HCT116 (cell line): ENCODE measurements at places on chromosomes 7 and 10. TPM values are rescaled to one million over a fixed set of nuclear protein-coding genes. Genes with fewer than 3 reads are reported as not detected.

Gene NPC1L1
- 0.15 TPM for total RNA-seq

DNA sequence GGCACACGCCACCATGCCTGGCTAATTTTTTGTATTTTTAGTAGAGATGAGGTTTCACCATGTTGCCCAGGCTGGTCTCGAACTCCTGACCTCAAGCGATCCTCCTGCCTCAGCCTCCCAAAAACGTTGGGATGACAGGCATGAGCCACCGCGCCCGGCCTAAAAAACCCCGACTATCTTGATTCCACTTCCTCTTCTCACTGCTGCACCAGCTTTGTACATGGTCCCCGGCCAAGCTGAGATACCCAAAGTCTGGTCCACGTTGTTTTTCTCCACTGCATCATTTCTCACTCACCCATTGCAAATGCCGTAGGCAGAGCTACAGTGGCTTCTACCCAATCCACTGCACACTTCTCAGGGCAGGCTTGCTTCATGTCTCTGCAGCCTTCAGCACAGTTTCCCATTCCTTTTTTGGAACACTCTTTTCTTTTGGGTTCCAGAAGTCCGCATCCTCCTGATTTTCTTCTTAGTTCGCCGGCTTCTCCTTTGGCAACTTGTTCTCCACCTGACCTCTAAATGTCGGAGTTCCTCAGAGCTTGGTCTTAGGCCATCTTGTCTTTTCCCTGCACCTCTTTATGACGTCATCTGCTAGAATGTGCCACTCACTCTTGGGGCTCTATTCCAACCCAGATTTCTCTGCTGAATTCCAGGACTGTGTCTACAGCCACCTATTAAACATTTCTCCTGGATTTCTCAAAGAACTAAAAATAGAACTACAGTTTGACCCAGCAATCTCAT lies 6.0 kb upstream of the GNB2 start:
- H3K27ac ChIP-seq: no peak overlapping the region
- H3K27me3 ChIP-seq: no peaks in the 10 kb centered on the region
- DNase-seq: no peak
- H3K4me1 ChIP-seq: peaks cover 8% of the 10 kb centered on the region

GRCh38 chr10:95289003-95289920 lies 1.5 kb downstream of the PDLIM1 start:
- no peak for DNase-seq
- H3K27me3 ChIP-seq: no peaks in the 10 kb centered on the region
- H3K4me3 ChIP-seq: peak overlapping the region; percentile 78
- H3K4me1 ChIP-seq: peaks cover 24% of the 10 kb centered on the region
- no peaks in the 10 kb centered on the region for H3K36me3 ChIP-seq
- H3K27ac ChIP-seq: no peak overlapping the region

DNA sequence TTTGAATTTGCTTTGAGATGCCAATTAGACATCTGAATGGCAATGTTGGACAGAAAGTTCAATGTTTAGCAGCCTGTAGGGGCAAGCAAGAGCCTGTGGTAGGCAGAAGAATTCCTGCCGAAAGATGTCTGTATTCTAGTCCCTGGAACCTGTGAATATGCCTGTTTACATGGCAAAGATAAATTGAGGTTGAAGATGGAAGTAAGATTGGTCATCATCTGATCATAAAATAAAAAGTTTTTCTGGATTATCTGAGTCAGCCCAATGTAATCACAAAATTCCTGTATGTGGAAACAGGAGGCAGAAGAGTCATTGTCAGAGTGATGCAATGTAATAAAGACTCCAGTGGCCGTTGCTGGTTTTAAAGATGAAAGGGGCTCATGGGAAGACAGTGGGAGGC lies 430.5 kb downstream of the MDFIC start:
- no peak for DNase-seq
- H3K4me1 ChIP-seq: no peaks in the 10 kb centered on the region
- H3K27ac ChIP-seq: no peak overlapping the region
- no peak overlapping the region for H3K4me3 ChIP-seq

DNA sequence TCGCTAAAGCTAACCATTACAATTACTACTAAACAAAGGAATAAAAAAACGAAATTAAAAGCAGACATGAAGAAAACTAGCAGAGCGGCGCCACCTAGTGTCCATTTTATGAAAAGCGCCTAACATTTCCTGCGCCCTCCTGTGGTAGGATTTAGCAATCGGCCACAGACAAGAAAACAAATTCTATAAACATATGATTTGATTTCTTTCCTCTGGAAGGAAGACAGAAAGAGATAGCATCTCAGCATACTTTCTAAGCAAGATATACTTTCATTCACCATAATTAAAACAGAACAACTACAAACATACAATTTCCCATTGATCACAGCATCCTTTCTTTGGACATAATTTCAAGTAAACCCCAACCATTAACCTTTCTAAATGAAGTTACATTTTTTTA lies 337.7 kb upstream of the NPVF start:
- no peak overlapping the region for H3K4me3 ChIP-seq
- peaks cover 41% of the 10 kb centered on the region for H3K27me3 ChIP-seq
- no peak overlapping the region for H3K27ac ChIP-seq
- no peaks in the 10 kb centered on the region for H3K36me3 ChIP-seq
- peaks cover 8% of the 10 kb centered on the region; the same call in 1 of the 2 replicates for H3K4me1 ChIP-seq

Gene LIPN
- not detected for total RNA-seq

DNA sequence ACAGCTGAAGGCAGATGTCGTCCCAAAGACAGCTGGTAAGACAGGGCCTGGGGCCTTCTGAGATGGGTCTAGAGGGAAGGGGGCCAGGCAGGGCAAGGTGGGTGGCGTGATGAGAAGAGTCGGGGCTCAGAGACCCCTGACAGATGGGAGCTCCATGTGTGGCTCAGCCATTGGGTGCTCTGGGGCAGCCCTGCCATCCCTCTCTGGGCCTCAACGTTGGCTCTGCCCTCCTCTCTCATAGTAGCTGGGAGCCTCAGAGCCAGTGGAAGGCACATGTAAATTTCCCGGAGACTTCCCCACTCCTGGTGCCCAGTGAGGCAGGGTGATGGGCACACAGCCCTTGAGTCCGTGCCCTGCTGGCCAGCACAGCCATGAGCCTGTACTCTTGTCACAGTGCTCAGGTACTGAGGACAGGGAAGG lies 1.8 kb downstream of the PPIF start:
- H3K4me1 ChIP-seq: peaks cover 25% of the 10 kb centered on the region
- H3K36me3 ChIP-seq: peaks cover 31% of the 10 kb centered on the region
- no peaks in the 10 kb centered on the region for H3K27me3 ChIP-seq
- no peak for DNase-seq

DNA sequence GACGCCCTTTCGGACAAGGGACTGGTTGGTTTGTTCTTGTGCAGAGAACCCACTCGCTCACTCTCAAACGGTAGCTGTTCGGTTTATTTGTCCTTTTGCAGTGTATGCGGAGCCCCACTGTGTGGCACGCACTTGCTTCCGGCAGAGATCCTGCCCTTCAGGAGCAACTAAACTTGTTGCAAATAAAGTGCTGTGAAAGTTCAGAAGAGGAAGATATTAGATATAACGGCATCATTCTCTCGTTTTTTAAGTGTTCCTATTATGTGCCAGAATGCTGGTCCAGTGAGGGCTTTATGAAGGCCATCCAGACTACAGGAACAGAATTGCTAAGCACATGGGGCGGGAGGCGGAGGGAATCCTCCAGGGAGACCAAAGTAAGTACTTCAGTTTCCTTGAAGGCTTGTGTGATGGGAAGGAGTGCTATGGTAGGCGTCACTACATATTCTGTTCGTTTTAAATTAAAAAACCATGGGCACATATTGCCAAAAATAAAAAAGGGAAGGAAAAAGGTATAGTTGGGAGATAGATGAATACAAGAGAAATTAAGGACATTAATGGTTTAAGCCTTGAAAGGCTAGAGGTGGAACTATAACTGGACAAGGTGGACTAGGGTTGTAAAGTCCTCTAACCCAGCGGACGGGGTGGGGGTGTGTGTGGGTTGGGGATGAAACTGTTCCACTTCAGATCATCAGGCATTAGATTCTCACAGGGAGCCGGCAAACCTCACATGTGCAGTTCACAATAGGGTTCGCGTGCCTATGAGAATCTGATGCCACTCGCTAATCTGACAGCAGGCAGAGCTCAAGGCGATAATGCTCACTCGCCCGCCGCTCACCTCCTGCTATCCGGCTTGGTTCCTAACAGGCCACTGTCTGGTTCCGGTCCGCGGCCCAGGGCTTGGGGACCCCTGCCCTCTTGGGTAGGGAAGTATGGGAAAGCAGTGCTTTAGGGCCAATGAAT lies 704 bp upstream of the ERLIN1 start:
- H3K4me1 ChIP-seq: peaks cover 12% of the 10 kb centered on the region; the same call in 1 of the 2 replicates
- H3K36me3 ChIP-seq: peaks cover 36% of the 10 kb centered on the region
- H3K27ac ChIP-seq: peak overlapping the region; percentile 84
